Cerebellar cortex (tissue), 1 donor: ENCODE measurements at places on chromosomes 12 and 14.

- DNase-seq = no peak
Measured at GRCh38 chr14:75449696-75450095, 21.9 kb downstream of the JDP2 start.

DNA sequence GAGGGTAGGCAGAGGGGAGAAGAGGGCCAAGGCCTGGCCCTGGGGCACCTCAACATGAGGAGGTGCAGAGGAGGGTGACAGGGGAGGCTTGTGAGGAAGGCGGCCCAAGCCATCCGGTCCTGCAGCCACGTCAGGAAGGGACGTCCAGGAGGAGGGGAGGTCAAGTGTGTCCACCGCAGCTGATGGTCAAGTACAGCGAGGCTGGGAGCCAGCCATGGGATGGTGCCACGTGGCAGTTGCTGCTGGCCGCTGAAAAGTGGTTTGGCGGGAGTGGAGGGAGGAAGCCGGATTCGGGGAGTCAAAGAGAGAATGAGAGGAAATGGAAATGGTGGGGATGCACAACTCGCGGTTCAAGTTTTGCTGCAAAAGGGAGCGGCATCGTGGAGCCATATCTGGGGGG lies 41.2 kb downstream of the PRIMA1 start:
- no peak for DNase-seq

DNA sequence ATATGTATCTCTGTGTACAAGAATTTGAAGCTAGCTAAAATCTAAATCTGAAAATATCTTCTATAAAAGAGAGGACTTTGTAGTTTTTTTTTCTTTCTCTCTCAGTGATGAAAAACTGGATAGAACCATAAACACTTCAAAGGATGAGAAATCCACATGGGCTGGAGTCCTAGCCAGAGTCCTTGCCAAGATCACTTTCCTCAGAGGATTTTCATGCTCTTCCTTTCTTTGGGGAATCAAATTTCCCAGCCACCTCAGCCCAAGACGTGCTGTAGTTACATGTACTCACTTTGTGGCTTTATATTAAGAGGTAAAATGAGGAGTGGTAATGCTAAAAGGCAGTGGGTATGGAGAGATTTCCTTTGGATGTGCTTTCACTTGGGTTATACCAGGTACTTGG lies 110.3 kb downstream of the SLC38A1 start:
- no peak for DNase-seq

GRCh38 chr12:69540987-69541386 lies 44.3 kb upstream of the CCT2 start:
- DNase-seq = no peak

- no peak for DNase-seq
Measured at GRCh38 chr12:52046859-52047258, 4.4 kb upstream of the NR4A1 start.

DNA sequence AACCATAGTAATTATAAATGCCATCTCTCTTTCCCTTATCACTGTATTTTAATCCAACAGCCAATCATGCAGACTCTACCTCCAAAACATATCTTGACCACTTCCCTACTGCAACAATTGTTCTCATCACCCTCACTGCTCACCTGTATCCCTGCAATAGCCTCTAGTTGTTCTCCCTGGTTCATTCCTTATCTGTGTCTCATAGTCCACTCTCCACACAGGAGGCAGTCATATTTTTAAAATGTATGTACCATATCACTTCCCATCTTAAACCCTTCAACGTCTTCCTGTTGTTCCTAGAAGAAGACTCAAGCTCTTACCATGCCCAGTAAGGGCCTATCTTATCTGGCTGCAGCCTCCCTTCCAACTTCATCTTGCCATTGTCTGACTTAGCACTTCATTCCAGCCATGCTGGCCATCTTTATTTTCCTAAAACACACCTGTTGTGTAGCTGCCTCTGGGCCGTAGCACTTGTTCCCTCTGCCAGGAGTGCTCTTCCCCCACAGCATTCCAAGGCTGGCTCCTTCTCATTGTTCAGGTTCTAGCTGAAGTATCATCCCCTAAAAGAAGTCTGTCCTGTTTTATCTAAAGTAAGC lies 27.8 kb upstream of the BHLHE41 start:
- no peak for DNase-seq

GRCh38 chr14:23047034-23047634 lies 5.1 kb downstream of the PSMB11 start:
- no peak for DNase-seq

DNA sequence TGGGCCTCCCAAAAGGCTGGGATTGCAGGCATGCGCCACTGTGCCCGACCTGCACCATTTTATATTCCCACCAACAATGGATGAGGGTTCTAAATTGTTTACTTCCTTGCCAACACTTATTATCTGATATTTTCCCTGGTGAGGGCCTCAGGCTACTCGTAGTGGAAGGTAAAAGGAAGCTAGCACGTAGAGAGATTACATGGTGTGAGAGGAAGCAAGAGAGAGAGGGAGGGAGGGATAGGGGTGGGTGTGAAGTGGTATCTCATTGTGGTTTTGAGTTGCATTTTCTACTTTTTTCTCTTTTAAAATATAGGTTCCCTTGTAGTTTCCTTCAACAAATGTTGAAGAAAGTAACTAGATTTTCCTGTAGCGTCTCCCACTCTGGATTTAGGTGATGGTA lies 30.9 kb downstream of the MYO1H start:
- DNase-seq = no peak

GRCh38 chr14:90966493-90966892 lies 93.9 kb downstream of the RPS6KA5 start:
- DNase-seq = no peak

- peak; percentile 26 for DNase-seq
Measured at GRCh38 chr12:56128670-56129205, 671 bp downstream of the ESYT1 start.

- DNase-seq = peak; percentile 93
Measured at GRCh38 chr14:70416725-70417349, at the start of gene SYNJ2BP. Gene SYNJ2BP (minus strand): TSS chr14:70417090. CDS start chr14:70416963, 127 bp downstream.

- DNase-seq = no peak
Measured at GRCh38 chr14:34522496-34522895, 17.0 kb downstream of the EAPP start.

- DNase-seq = no peak
Measured at GRCh38 chr12:55718015-55718414, 2.2 kb downstream of the BLOC1S1 start.

DNA sequence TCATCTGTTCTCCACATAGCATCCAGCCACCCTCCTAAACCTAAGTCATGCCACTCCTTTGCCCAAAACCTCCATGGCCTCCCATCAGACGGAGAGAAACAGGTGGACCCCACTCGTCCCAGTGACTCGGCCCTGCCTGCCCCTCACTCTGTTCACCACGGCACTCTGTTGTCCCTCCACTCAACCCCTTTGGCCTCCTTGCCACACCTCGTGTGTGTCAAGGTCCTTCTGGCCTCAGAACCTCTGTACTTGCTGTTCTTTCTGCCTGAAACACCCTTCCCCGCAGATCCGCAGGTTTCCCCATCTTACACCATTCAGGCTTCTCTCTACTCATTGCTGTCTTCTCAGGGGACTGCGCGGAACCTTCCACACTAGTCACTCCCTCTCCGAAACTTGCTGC lies 24.5 kb upstream of the ACTN1 start:
- DNase-seq = no peak

GRCh38 chr14:95025941-95026340 lies 131.4 kb downstream of the DICER1 start:
- no peak for DNase-seq

GRCh38 chr12:29695026-29695425 lies 88.7 kb downstream of the TMTC1 start:
- no peak for DNase-seq

- peak; percentile 65 for DNase-seq
Measured at GRCh38 chr12:27821259-27821973, 41.4 kb upstream of the MANSC4 start.

DNA sequence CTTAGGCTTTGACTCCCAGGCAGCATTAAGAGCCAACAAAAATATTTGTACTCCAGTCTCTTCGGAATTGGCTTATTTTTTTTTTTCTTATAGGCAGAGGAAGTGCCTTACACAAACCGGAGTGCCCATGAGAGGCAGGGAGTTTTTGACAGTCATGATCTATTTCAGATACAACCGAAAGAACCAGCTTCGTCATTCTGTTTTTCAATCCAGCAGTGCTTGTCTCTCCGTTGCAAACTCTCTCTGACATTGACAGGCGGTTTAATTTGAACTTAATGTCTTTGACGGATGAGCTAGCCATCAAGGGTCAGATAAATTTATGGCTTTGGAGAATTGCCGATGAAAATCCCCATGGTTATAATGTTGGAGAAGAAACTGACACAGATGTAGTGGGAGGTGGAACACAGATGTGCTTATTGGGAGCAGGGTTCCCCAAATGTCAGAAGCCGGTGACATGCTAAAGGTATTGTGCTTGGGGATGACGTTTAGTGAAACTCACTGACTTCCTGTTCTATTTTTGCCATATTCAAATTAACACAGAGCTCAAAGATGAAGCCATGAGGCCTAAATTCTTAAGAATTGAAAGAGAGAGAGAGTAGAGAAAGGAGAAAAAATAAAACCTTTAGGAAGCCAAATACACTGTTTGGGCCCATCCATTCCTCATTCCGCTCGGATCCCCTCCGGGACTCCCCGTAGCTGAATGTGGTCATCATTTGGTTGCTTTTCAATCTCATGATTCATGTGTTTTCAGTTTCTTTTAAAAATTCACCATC lies 59.7 kb downstream of the PLXNC1 start:
- no peak for DNase-seq
